ENCODE measurements at places on chromosomes 1 and 21. TPM values are rescaled to one million over a fixed set of nuclear protein-coding genes. Genes with fewer than 3 reads are reported as not detected.

Gene AMY1B
- not detected for total RNA-seq

- DNase-seq = no peak
Observed at GRCh38 chr21:42218836-42219605, at the start of gene ABCG1. TSS of gene ABCG1 (plus strand) at chr21:42219140. CDS start at chr21:42219263, 123 bp downstream.

DNA sequence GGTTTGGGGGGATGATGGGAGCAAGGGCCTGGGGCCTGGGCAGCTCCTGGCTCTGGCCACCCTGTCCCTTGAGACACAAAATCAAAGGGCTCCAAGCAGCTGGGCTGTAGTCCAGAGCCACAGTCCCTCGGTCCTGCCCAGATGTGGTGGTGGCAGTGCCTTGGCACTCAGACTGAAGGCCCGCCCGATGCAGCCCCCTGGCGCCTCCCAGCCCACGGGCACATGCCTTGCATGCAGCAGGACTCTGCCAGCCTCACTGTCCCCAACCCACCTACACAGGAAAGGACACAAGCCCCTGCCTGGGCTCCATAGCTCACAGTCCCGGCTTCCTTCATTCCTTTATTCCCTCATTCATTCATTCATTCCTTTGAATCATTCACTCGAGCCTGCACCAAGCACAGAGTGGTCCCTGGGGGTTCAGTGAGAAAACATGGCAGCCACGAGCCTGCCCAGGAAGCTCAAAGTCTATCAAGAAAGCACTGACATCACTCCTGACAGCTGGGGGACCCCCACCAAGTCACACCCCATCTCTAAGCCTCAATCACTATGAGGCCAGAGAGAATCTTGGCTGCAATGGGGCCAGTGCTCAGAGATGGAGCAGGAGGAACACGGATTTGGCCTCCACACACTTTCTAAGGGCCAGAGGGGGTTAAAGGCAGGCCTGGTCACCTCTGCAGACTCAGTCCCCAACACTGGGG, 5.8 kb downstream of the SDC3 start:
- no peak for DNase-seq

DNA sequence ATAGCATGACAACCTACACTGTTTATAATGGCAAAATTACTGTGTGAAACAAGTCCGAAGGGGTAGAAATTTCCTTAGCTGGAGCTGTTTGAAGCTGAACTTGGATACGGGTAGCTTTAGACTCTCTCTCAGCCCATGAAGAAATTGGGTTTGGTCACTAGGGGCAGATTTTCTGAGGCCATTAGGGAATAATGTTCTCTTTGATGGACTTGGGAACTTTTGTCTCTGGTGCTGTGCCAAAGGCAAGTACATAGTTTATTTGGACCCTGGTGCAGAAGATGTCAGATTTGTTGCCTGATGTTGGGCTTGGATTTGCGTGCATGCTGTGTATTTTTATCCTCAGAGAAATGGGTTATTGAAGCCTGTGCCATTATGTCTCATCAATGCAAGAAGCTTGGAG, 109.6 kb downstream of the VPS13D start:
- no peak for DNase-seq

Data from type B pancreatic cell (in vitro differentiated cells).